ENCODE measurements at places on chromosomes 12 and 14.
A peak's percentile ranks its signal among the peaks of the same experiment; 100 is the strongest.

DNA sequence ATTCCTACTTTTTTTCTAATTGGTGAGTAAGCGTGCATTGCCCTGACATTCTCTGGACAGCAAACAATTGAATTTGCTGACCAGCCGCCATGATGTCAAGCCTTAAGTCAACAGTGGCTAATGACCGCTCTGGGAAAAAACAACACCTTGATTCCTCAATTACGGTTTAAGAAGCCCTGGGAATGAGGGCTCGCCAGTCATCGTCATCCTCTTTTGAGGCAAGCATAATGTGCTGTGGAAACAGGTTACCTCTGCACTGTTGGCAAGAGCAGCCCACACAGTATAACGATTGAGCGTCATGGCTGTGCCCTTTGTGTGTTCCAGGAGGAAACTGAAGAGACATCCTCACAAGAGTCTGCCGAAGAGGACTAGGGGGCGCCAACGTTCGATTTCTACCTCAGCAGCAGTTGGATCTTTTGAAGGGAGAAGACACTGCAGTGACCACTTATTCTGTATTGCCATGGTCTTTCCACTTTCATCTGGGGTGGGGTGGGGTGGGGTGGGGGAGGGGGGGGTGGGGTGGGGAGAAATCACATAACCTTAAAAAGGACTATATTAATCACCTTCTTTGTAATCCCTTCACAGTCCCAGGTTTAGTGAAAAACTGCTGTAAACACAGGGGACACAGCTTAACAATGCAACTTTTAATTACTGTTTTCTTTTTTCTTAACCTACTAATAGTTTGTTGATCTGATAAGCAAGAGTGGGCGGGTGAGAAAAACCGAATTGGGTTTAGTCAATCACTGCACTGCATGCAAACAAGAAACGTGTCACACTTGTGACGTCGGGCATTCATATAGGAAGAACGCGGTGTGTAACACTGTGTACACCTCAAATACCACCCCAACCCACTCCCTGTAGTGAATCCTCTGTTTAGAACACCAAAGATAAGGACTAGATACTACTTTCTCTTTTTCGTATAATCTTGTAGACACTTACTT lies 138.9 kb downstream of the HMGA2 start:
- DNase-seq = no peak

- DNase-seq = no peak
Observed at GRCh38 chr12:22231836-22232235, 102.7 kb downstream of the ST8SIA1 start.

DNA sequence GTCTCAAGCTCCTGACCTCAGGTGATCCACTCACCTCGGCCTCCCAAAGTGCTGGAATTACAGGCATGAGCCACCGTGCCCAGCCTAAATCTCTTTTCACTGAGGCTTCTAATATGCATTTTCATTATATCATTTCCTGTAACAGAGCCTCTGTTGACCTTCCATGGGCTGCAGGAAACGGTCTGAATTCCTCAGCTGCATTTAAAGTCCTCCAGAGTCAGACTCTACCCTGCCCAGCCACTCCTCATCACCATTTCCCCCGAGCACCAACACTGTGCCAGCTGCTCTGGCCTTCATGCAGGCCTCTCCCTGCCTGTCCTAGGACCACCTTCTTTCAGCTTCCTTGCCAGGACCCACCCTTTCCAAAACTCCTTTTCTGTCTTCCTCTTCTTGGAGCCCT lies 9.8 kb upstream of the NFKBIA start:
- DNase-seq = no peak

GRCh38 chr12:57590864-57591781 lies at the start of gene PIP4K2C:
PIP4K2C (plus strand) TSS chr12:57591192; CDS start chr12:57591290, 98 bp downstream.
- DNase-seq = peak; percentile 88

DNA sequence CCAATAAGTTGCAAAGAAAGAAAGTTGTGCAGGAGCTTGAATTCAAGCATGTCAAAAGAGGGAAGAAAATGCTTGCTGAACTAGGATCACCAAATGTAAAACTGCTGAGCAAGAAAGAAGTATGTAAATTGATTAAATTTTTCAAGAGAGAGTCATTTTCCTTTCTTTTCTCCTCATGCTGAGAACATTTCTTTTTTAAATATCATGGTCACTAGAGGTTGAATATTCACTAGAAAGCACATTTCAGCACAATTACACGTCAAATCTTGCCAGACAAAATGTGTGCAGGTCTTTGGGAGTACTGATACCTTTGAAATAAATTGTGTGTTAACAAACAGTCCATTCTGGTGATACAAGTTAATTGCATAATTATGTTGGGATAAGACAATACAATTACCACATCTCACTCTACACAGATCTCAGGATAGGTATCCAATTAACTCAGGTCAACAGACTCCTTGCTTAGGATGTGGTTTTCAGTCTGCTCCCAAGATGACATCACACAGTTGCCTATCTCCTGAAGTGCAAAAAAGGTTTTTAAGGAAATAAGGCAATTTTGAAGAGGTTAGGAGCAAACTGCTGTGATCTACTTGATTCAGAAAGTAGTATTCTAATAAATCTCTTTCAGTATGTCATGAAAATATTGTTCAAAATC lies 862.2 kb downstream of the RPS29 start:
- no peak for DNase-seq

Measured in mammary epithelial cell (primary cell).